Esophagus squamous epithelium (tissue), 5 donors: ENCODE measurements at places on chromosomes 1 and 21.

DNA sequence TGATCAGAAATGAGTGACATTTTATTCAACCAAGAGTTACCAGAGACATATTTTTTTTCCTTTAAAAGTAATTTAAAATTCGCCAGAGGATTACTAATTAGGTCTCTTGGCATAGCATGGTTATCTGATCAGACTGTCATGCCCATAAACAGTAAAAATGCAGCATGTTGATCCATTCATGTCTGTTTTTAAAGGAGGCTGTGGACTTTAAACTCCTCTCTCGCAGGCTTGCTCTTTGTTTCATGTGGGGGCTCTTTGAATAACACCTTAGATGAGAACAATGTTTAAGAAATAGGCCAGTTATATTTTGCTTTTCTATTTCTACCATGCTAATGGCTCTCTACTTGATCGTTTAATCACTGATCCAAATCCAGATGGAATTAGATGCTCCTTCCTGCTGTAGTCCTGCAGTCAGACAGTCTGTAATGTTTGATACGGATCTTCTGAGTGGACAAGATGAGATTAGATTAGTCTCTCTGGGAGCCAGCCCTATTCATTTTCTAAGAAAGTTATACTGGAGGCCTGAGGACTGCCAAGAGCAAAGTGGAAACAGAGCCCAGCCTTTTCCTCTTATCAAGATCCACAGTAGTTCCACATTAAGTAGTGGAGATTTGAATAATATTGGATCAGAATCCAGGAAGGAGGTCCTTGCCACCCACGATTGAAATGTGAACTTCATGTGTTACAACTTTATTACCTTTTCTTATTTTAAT, 197.4 kb downstream of the HS2ST1 start:
- DNase-seq, result no peak

DNA sequence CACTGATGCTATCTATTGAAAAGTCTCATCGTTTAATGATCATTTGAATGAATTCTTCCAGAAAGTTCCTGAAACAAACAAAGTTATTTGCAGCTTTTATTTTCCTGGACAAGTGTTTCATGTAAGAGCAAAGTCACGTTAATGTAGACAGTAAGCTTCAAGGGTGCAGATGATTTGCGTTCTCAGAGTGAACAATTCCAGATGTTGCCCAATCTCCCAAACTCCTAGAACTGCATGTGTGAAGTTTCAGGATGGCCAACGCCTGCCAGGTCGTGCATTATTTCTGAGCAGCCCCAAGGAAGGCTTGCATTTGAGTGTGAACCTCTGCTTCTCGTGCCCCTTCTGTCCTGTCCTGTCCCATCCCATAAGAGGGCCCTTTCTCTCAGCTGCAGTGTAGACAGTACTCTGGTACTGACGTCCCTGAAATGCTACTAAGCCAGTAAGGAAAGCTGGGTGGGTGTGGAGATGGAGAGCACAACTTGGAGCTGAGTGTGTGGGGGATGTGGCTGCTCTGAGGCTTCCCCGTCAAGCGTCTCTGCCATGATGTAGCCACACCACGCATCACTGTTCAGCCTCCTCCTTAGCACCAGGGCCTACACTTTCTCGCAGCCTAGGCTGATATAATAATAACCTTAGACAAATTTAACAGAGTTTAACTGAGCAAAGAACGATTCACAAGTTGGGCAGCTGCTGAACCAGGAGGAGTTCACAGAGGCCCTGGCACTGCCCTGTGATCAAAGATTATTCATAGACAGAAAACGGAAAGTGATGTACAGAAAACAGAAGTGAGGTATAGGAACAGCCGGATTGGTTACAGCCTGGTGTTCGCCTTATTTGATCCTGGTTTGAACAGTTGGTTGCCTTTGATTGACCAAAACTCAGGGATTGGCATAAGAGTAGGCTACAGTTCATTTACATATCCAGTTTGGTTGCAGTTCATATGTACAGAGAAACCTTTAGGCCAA, 50.4 kb downstream of the RHOU start:
- DNase-seq, result no peak

GRCh38 chr1:22930240-22930912, 42.3 kb downstream of the LACTBL1 start:
- DNase-seq, result no peak

GRCh38 chr21:45461806-45462341, 56.9 kb downstream of the COL18A1 start:
- no peak for DNase-seq

- no peak for DNase-seq
Measured at GRCh38 chr1:77556045-77556444, 126.4 kb downstream of the ZZZ3 start.

GRCh38 chr1:39992888-39993287, 37.9 kb downstream of the MFSD2A start:
- no peak for DNase-seq

DNA sequence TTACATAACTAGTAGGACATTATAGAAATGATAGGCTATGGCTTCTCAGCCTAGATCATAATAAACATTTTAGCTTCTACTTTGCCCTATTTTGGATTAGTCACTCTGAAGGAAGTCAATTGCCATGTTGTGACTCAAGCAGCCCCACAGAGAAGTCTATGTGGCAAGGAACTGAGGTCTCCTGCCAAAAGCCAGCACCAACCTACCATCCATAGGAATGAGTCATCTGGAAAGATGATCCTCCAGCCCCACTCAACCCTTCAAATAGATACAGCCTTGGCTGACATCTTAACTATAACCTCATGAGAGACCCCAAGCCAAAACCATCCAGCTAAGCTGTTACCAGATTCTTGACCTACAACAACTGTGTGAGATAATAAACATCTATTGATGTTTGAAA, 76.3 kb upstream of the BEND5 start:
- DNase-seq, result no peak

DNA sequence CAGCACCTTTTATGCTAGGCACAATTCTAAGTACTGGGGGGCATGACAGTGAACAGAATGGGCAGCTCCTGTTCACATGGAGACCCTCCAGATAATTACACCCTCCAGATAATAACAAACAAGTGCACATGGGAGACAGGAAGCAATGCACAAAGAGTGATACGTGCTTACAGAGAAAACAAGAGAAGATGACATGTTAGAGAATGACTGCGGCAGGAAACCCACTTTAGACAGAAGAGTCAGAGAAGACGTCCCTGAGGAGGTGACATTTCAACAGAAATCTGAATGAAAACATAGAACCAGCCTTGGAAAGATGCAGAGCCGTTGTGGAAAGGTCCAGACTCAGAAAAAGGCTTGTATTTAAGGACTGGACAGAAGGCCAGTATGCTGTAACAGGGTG, 54.7 kb upstream of the ARTN start:
- DNase-seq, result no peak

DNA sequence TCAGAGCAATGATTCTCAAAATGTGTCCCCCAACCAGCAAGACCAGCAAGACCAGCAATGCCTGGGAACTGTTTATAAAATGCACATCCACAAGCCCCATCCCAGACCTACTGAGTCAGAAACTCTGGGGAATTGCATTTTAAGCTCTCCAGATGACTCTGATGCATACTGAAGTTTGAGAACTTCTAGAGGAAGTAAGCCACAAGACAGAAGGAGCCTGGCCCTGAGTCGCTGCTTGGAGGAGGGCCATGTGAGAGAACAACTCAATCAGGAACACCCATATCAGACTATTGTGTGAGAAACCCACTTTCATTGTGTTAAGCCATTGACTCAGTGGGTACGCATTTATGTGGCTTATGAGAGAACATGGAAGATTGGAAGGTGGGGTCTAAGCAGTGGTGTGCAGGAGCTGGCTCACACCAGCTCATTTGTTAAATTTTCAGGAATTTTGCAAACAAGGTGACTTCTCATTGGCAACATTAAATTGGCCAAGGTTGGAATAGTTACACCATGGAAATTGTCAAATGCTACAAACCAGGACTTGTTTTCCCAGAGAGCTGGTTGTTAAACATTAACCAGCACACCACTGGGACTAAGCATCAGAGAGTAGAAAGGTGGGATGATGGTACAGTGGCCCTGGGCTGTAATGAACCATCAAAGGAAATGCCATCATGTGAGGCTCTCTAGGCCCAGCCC, 38.9 kb downstream of the ATP1A1 start:
- no peak for DNase-seq

GRCh38 chr1:229204921-229205777, 65.8 kb upstream of the RAB4A start:
- DNase-seq, result no peak

DNA sequence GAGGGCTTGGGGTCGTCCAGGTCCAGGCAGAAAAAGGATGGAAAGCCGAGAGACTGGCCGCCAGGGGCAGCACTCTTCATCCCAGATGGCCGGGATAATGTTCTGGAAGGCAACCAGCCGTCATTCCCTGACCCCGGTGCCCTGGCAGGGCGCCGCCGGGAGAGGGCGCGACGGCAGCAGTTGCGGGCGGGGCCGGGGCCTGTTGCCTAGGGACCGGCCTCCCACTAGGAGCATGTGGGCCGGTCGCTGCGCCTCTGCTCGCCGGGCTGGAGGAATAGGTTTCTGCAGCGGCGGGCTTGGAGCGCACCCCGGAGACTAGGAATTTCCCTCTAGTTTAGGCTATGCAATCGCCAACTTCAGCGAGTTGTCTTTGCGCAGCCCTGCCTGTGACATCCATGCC, 11.0 kb downstream of the DMRTB1 start:
- DNase-seq, result no peak

- no peak for DNase-seq
Measured at GRCh38 chr1:187563191-187563590, 734.4 kb downstream of the PLA2G4A start.

GRCh38 chr1:173009597-173009996, 41.1 kb downstream of the TNFSF18 start:
- no peak for DNase-seq

DNA sequence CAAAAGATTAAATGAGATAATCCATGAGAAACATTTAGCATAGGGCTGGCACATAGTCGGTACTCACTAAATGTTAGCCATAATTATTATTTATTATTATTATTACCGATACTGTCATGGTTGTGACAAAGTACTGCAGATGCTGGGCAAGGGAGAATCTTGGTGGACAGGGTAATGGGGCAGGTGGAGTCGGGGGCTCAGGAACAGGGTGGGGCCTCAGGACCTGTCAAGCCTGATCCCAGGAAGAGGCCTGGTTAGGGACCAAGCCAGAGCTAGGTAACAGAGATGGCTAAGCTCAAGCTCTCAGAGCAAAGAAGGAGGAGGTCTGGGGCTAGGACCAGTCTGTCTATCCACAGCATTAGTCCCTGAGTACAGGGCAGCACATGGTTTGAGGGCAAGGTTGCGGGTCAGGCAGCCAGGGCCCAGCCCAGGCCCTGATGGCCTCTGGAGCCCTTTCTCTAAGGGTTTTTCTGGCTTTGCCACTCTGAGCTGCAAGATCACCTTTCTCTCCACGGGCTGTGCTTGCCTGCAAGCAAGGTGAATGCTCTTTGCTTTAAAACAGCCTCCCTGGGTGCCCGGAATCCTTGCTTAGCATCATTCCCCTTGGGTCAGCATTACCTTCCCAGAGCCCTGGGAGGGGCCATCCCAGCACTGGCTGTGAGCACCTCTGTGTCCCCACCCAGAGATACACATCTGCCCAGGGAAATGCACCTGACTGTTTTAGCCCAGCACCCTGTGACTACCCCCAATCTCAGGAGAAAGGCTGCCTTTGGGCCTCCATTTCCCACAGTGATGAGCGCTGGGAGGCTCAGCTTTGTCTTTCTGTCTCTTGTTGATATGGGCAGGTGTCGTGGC, 572.0 kb downstream of the PTPRU start:
- DNase-seq, result no peak

DNA sequence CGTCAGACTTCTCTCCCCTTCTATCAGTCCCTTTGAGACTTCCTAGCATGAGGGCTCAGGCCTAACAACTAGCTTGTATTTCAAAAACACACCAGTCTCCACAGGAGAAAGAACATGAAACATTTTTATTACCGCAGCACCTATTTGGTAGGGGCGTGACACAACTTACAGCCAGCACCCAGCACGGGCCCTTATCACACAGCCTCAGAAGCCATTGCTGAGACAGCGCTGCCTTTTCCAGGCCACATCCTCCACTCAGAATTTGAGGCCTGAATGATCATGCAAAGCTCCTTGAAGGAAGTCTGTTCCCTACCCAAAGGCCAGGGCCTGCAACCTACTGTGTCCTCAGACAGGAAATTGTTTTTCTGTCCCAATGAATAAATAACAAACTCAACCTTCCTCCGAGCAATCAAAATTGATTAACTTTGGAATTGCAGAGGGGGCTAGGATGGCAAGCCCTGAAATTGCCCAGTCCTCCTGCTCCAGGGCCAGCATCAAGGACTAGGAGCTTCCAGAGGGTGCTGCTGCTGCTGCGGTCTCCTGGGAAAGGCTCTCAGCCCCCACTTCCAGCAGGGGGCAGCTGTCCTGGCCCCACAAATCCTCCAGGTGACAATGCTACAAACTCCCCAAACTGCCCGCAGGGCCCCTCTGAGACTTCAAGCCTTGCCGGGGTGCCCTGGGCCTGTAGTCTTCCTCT, 94.3 kb upstream of the GALNT2 start:
- no peak for DNase-seq
